ENCODE measurements at places on chromosomes 7 and 10.

GRCh38 chr10:17387861-17388503, 66.4 kb downstream of the ST8SIA6 start:
- no peak for DNase-seq

DNA sequence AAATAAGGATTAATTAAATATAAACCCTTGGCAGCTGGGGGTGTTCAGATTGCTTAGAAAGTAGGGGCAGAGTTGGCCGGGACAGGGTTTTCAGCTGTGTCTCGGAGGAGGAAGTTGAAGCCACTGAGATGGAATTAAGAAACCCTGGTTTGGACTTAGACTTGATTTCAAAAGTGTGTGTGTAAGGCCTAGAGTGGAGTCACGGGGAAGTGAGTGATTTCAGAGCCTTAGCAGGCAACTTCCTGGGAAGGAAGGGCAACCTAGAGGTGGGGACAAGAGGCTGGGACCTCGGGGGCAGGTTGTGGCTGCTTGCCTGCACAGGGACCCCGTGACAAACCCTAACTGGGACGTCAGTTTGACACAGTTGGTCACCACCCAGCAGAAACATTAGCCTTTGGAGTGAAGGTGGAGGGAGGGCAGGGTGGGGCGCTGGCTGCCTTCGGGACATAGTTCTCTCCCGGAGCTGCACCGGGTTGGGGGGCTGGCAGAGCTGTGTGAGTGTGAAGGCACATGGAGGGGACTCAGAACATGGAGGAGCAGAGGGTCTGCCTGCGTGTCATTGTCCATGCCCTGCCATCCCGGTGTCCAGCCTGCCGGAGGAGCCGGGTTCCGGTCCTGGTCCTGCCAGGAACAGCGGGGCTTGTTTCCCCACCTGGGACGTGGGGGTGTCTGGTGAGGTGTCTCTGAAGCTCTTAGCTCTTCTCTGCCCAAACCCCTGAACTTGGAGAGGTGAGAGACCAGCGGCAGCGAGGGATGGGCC, 1.8 kb downstream of the BRI3 start:
- no peak for DNase-seq

- no peak for DNase-seq
These were observed 20.2 kb upstream of the PAPSS2 start for GRCh38 chr10:87639493-87639892.

GRCh38 chr10:28302012-28302637, 739 bp downstream of the MPP7 start:
- no peak for DNase-seq

- no peak for DNase-seq
These were observed 104.1 kb downstream of the TACC2 start for GRCh38 chr10:122093076-122093475.

DNA sequence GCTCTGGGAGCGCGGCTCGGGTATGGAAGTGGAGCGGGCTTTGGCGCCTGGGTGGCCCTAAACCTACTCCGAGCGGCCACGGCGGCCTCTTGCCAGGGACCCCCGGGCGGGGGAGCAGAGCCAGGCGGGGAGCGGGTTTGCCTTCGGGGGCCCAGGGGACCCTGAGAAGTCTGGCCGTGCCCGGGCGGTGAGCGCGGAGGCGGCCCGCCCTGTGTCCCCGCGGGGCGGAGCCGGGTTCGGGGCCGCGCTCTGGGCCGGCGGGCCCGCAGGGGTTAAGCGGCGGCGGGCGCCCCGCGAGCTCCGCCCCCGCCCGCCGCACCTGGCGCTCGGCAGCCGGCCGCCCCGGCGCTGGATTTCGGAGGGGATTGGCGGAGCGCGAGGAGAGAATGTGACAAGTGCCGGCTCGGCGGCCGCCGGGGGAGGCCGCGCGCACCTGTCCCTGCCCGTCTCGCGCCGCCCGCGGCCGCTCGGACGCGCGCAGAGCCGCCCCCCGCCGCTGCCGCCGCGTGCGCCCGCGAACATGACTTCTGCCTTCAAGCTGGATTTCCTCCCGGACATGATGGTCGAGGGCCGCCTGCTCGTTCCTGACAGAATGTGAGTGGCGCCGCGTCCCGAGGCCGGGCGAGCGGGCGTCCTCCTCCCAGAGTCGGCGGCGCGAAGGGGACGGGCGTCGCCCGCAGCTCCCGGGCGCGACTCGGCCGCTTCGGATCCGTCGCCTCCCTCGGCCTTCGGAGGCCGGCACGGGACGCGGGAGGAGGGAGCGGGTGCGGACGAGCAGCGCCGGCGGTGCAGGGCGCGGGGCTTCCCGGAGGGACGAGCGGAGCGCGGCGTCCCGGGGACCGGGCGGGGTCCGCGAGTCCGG, at the start of gene CELF2:
TSS of gene CELF2 (plus strand) at position 303 of the 862 bp plus-strand sequence. CDS start at position 521, 218 bp downstream.
- no peak for DNase-seq

DNA sequence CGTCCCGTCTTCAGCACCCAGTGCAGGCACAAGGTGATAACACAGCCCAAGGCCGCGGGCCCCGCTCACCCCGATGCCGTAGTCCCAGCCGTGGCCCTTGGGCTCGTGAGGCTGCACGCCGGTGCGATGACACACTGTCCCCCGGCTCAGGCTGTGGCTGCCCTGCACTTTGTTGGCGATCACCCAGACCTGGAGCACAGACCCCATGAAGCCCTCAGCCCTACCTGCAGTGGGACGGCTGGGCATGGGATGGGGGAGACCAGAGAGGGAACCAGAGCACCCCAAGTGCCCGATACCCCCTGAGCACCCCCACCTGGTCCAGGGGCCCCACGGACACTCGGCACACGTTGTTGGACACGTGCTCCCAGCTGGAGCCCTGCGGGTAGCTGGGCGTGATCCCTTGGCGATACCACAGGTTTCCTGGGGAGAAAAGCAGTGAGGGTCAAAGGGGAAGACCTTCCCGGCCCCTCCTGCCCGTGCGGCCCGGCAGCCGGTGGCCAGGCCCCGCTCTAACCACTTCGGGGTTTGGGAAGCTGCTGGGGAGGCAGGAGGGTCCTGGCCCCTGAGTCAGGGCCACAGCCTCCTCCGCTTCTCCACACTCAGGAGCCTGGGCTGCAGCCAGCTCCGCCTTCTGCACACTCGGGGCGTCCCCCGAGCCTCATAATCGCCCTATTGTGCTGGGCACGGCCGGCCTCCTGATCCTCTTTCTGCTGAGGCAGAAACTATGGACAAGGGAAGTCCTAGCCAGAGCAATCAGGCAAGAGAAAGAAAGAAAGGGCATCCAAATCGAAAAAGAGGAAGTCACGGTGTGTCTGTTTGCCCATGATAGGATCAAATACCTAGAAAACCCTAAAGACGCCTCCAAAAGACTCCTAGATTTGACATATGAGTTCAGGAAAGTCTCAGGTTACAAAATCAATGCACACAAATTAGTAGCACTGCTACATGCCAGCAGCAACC, 6.7 kb downstream of the BHLHA15 start:
- DNase-seq: no peak

- DNase-seq: no peak
These were observed 73.2 kb downstream of the INHBA start for GRCh38 chr7:41629711-41630111.
